Activated CD8-positive, alpha-beta memory T cell treated with anti-CD3 and anti-CD28 coated beads for 1 hour (primary cell): ENCODE measurements at places on chromosomes 6 and 20.

- no peak for DNase-seq
Observed at GRCh38 chr6:135922174-135922573, 70.7 kb downstream of the PDE7B start.

DNA sequence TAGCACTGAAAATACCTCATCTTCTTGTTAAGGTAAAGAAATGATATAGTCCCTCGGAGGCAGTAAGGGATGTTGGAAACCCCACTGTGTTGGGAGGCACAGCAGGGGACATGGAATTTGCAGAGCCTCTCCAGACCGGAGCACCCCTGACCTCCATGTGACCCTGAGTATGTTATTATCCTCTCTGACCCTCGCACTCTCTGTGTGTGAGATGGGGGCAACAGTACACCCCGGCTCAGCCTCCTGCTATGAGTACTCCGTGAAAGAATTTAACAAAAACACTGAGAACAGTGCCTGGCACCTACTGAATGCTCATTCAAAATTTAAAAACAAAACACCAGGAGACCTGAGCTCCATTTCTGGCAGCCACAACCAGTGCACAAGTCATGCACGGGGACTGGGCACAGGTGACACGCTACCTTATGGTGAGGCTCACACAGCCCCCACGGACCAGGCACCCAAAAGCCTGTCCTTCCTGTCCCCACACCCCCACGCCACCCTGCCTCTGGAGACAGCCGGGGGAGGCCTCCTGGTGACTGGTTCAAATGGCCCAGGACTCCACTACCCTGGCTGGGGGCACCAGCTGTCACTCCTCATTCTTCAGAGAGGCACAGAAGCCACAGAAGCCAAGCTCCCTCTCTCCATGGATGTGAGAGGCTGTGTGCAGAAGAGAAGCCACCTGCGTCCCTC, 6.1 kb downstream of the NINL start:
- DNase-seq, result no peak

DNA sequence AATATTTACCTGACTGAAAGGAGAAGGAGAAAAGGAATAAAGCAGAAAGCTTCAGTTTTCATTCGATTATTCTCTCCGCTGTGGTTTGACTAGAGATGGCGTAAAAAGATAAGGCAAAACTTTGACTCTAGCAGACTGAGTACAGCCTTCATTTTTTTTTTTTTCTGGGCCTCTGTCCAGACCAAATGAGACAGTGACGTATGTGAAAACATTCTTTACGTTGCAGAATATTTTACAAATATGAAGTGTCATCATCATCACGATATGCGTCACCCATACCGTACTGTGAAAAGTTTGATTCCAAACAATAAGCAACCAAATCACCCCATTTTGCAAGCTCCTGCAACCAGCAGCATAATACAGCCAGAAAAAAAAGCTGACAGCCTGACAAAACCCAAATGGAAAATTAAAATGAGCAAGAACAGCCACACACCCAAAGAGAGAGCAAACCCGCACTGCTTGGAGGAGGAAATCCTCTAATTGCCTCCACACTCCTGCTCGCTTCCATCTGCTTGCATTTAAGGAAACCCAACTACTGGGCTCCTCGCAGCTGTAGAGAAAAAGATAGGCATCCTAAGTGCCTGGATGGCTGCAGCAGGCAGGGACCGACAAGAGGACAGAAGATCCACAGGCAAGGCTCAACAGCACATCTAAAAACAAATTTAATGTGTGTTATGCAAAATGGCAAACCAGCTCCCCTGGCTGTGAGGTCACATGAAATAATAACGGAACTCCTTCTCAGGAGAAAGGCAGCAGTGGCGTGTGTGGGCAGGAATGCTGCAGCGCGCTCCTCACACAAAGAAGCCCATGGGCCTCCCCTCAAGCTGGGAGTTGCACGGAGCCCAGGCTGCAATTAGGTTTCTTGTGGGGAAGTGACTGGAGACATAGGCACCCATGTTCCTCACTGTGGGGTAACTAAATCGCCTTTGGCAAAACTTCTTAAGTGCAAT, 113.1 kb downstream of the FYN start:
- DNase-seq, result peak; percentile 39

GRCh38 chr20:45359406-45360148, 3.4 kb upstream of the SYS1 start:
- DNase-seq, result no peak

- DNase-seq, result no peak
Observed at GRCh38 chr6:46098678-46099077, 31.1 kb upstream of the ENPP4 start.

DNA sequence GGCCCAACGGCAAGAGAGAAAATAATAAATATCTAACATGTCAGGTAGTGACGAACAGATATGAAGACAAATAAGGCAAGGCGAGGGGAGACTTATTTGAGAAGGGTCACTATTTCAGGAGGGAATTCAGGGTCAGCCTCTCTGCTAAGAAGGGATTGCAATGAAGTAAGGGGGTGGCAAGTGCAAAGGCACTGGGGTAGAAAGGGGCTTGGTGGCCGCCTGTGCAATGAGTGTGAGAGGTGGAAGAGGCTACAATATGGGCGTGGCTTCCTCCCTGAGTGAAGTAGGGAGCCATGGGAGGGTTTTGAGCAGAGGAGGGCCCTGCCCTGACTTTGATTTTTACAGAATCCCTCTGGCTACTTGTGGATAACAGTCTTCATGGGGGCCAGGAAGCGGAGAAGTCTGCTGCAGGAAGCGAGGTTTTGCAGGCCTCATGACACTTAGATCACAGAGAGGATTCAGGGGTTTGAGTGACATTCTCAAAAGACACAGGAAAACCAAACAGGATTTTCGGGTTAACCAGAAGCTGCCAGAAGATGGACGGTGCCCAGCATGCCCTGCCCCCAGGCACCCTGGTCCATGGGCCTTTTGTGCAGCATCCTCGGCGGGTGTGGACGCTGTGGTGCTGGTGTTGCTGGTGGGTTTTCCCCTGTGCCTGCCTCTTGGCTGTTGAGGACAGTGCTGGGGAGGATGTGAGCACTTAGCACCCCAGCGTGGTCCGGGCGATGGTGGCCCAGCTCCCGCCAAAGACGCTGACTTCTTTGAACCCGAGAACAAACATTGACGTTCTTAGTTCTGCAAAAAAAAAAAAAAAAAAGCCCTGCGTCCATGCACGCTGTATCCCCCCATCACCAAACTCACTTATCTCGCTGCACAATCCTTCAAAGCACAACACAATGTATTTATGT, 124.2 kb upstream of the PTPN1 start:
- DNase-seq, result peak; percentile 35

GRCh38 chr20:19335916-19336315, 123.5 kb downstream of the SLC24A3 start:
- DNase-seq, result no peak

DNA sequence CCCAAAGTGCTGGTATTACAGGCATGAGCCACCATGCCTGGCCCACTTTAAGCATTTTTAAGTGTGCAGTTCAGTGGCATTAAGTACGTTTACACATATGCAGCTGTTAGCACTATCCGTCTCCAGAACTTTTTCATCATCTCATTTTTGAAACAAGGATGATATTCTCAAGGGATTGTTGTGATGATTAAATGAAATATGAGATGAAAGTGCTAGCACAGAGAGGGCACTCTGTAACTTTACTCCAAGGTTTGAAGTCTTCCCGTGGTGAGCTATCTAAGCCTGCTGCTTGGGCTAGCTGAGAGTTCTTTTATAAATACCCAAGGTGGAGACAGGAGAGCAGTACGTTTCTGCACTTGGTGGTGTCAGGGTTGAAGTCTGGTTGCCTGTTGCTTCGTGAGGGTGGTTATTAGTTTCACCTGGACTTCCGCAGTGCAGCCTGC, 6.6 kb downstream of the TM9SF4 start:
- DNase-seq, result no peak

- no peak for DNase-seq
Observed at GRCh38 chr20:43778375-43778774, 51.6 kb upstream of the GTSF1L start.

GRCh38 chr6:34059914-34060313, 86.0 kb downstream of the GRM4 start:
- no peak for DNase-seq

DNA sequence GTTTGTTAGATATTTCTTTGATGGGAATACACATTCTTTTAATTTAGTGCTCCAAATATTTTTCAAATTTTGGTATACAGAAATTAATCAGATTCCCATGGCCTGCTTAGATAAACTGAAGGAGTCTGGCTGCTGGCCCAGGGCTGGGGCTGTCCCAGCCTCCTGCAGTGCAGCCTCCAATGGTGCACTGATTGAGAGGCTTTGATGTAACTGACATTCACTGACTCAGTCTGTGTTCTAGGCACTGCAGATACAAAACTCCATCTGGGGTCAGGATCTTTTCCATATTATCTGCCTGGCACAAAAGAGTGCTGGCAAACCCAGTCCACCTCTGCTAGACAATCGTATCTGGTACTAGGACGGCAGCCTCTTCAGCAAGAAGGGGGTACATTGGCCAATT, 64.8 kb downstream of the GRIK2 start:
- DNase-seq, result no peak

GRCh38 chr6:139568151-139568955, 193.9 kb upstream of the CITED2 start:
- DNase-seq, result no peak

- DNase-seq, result no peak
Observed at GRCh38 chr20:62583424-62583920, 58.8 kb upstream of the SLCO4A1 start.

DNA sequence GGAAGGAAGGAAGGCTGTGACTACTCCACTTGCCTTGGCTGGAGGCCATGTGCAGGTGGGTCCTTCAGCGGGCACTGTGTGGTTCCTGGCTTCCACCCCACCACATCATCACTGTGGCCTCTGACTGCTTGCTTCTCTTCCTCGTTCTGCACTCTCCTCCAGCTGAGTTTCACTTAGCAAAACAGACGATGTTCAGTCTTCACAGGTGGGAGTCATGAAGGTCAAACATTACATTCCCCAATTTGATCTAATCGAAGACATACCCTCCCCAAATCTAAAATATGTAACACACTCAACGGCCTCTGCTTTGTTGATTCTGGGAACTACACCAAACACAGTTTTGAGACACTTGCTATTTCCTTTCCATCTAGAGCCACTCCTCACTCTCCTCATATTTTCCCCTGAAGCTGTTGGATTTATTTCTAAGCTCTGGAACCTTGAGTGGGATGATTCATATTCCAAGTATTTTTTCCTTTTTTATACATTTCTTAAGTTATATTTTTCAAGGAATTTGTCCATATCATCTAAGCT, 132.5 kb upstream of the FOXA2 start:
- no peak for DNase-seq

GRCh38 chr6:27088068-27088467, 159.4 kb upstream of the PRSS16 start:
- DNase-seq, result no peak

- no peak for DNase-seq
Observed at GRCh38 chr20:60057123-60057865, 99.1 kb downstream of the CDH26 start.

GRCh38 chr20:4071178-4071693, 55.9 kb upstream of the RNF24 start:
- DNase-seq, result no peak

GRCh38 chr6:3285732-3286131, 27.0 kb downstream of the PSMG4 start:
- DNase-seq, result no peak

- DNase-seq, result no peak
Observed at GRCh38 chr6:19289457-19289856, 547.7 kb upstream of the ID4 start.

DNA sequence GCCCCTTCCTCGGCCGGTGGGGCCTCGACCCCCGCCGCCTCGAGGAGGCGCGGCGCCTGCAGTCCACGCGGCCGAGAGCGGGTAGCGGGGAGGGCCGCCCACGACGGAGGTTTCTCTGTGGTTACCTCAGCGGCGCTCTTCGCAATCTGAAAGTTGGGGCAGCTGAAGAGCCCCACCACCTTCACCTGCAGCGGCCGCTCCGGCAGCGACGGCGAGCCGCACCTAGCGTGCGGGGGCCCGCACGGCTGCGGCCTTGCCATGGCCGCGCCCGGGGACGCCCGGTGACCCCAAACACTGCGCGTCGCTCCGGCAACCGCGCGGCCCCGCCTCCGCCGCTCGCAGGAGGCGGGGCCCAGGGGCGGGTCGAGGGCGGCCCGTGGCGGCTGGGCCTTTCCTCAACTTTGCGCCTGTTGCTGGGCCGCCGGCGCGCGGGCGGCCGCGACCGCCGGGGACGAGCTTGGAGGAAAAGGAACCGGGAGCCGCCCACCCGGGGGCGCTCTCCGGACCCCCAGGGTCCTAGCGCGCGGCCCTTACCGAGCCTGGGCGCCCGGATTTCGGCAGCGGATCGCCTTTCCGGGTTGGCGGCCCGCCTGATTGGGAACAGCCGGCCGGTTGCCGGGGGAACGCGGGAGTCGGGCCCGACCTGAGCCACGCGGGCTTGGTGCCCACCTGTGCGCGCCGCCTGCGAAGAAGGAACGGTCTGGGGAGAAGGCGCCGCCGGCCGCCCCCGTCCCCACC, at the start of the genes PPIL6 and SMPD2:
PPIL6 (minus strand) TSS at position 298 of the 738 bp plus-strand sequence; CDS start at position 260, 38 bp downstream.
SMPD2 (plus strand) TSS at position 394 of the 738 bp plus-strand sequence. CDS start 398 bp downstream, outside the sequence.
- DNase-seq, result peak; percentile 70

DNA sequence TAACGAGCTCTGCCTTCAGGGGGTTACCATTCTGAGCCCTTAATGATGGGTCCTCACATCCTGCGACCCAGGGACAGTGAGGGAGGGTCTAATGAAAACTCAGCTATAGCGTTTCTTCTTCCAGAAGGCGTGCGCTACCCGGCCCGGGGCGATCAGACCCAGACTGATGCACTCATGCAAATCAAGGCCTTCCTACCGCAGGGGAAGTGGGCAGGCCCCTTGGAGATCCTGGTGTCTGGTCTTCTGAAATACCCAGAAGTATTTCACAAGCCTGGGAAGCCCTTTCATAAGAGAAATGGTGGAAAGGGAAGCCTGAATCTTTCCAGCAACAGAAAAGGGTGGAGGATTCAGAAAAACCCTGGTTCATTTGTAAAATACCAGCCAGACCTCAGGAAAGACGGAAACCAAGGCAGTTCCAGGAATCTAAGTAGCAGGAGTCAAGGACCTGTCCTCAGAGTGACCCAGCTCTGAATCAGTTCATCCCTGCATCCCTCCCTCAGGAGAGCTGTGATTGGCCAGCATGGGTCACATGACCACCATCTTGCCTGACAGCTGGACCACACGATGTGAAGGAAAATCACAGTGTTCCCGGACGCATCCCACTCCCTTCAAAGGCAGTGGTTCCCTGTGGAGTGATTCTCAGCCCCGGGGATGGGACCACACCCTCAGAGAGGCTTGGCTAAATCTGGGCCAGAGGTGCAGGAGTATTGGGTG, 12.7 kb downstream of the BFSP1 start:
- DNase-seq, result no peak
